NCI-H2029 treated with DMSO at 0.1 percent for 48 hours (cell line): ENCODE measurements at places on chromosomes 7 and 10.

DNA sequence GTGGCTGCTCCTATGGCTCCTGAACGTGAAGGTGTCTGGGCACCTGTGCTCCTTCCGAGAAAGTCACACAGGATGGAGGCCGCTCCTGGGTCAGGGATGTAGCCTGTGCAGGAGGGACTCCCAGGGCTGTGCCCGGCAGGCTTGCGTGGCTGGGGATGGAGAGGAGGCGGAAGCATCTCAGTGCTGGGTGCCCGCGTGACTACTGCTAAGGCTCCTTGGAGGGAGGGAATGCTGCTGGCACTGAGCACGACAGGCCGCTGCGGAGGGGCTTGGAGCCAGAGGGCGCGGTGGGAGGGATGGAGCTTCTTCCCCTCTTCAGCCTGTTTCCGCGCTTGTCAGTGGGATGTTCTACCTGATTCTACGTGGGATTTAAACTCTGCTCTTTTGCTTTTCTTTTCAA, 35.0 kb downstream of the ADCY1 start:
- no peak for DNase-seq

DNA sequence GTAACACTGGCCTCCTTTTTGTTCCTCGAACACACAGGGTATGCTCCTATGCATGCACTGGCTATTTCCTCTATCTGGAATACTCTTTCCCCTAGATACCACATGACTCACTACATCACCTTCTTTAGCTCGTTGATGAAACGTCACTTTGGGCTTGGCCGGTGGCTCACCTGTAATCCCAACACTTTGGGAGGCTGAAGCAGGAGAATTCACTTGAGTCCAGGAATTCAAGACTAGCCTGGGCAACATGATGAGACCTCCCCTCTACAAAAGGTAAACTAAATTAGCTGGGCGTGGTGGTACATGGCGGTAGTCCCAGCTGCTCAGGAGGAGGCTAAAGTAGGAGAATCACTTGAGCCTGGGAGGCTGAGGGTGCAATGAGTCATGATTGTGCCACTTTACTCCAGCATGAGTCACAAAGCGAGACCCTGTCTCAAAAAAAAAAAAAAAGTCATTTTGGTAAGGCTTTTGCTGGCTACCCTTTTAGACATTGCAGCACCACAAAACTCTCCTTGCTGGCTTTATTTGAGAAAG, 14.5 kb downstream of the ANKIB1 start:
- DNase-seq: no peak

GRCh38 chr7:94476251-94476840, 33.3 kb upstream of the CASD1 start:
- DNase-seq: no peak

GRCh38 chr7:68734431-68734830, 863.8 kb upstream of the AUTS2 start:
- DNase-seq: no peak

DNA sequence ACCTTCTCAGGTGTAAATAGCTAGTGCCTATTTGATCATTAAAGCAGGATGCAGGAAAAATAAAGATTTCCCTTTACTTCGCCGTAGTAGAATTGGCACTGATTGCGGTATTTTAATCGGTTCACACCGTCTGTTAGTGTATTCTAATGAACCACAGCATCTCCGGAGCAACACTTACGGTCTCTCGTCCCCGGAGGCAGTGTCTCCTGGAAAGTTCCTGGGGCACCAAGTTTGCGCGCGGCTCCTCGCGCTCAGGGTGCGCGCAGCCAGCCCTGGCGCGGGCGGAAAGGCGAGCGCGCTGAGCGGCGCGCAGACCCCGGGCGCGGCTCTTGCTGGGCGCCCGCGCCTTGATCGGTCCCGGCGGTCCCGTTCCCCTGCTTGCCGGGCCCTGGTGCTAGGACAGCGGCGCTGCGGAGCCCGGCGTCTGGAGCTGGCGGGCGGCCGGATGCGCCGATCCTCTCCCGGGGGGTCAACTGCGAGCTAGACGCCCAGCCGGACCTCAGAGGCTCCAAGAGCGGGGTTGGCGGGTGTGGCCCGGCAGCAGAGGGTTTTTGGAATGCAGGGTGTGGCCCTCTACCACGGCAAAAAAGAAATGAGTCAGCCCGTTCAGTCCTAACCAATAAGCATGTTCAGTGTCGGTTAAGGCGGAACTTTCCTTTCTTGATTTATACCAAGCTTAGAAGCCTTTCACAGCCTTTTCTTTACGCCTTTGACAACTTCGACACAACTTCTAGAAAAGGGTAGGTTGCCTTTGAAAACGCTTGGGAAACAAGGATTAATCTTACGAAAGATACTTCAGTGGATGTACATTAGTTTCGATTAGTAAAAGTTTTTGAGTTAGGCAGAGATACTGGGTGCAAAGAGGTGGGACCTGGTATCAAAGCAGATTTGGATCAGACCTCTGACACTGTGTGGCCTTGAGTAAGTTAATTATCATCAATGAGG, 166.8 kb upstream of the ASAH2 start:
- no peak for DNase-seq

- DNase-seq: no peak
Measured at GRCh38 chr10:33612551-33612950, 278.1 kb upstream of the NRP1 start.

- DNase-seq: no peak
Measured at GRCh38 chr7:90889210-90889609, 293.1 kb downstream of the CDK14 start.

GRCh38 chr7:975702-976473, 539 bp upstream of the COX19 start:
- DNase-seq: no peak

DNA sequence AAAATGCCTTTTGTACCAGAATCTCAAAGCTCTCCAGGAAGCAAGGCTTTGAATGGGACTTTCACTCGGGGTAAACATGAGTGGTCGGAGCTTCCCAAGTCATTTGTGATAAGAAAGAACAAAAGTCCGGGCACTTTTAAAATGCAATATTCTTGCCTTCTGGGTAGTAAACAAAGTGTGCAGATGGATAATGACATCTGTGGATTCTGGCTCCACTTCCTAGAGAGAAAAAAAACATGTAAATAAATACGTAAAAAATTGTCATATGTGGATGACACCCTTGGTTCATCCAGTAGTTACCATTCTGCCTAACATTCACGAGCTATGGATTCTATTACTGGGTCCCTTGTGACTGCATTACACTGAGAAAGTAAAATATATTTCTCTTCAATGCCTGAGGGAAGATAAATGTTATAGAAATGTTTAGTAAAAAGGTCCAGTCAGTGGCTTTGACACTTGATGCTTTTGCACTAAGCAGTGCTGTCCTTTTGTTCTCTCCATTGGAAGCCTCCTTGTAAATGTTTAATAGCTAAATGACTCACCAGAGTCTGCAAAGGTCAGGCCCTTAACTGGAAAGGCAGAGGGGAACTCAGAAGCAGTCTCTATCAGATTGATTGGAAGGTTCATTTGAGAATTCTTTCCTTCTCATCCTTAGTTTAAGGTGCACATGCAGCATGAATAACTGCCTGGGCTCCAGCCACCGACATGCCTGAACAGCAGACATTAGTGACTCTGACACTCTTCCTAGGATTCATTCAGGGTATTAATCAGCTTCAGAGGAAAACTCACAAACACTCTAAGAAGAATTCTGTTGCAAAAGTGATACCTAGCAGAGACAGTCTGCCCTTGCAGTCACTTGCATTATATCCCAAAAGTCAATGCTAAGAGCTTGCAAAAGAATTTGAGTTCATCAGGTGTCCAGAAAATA, 11.7 kb upstream of the EDRF1 start:
- DNase-seq: no peak

DNA sequence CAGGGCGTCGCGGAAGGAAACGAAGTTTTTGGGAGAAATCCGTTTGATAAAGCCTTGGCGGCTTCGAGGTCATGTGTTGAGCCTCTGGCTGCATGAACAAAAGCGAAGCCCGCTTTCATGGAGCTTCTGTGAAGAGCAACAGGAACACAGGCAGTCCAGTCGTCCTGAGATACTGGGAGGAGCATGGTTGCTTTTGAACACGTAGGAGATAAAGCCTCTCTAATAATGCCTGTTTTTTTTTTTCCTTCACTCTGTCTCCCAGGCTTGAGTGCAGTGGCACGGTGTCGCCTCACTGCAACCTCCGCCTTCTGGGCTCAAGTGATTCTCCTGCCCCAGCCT, 473 bp upstream of the ZNF32 start:
- no peak for DNase-seq

DNA sequence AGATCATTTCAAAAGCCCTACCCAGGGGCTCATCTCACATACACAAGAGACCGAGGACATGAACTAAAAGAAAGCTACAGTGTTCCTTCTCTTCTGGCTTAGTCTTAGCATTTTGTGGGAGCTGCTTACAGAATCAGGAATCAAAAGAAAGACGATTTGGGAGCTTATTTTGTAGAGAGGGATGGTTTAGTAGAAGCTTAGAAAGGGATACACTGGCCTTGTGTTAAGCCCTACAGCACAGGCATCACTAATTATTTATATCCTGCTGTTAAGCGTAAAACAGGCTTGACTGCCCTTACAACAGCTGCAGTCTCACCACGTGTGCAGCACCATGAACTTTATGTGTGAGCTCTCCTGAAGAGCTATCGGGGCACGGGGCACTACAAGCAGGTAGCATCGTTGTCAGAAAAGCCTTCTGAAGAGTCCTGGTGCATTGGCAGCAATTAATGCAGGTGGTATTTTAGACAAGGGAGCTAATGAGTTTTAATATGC, 798.3 kb downstream of the NXPH1 start:
- DNase-seq: no peak
